K562 (cell line): ENCODE measurements at places on chromosomes 11 and 22. TPM values are rescaled to one million over a fixed set of nuclear protein-coding genes. Genes with fewer than 3 reads are reported as not detected.

GRCh38 chr11:61120099-61120705, 17.9 kb downstream of the CD5 start:
- no peak for DNase-seq
- peaks cover 11% of the 10 kb centered on the region; the same call in 2 of the 3 replicates for H3K4me1 ChIP-seq
- H3K27ac ChIP-seq, result no peak overlapping the region
- H3K36me3 ChIP-seq, result no peaks in the 10 kb centered on the region
- no peak overlapping the region for H3K4me3 ChIP-seq

- no peak overlapping the region for H3K27ac ChIP-seq
- no peaks in the 10 kb centered on the region for H3K4me1 ChIP-seq
- DNase-seq, result no peak
- no peaks in the 10 kb centered on the region for H3K36me3 ChIP-seq
- H3K27me3 ChIP-seq, result no peaks in the 10 kb centered on the region
Observed at GRCh38 chr11:133797554-133797953, 47.8 kb downstream of the SPATA19 start.

DNA sequence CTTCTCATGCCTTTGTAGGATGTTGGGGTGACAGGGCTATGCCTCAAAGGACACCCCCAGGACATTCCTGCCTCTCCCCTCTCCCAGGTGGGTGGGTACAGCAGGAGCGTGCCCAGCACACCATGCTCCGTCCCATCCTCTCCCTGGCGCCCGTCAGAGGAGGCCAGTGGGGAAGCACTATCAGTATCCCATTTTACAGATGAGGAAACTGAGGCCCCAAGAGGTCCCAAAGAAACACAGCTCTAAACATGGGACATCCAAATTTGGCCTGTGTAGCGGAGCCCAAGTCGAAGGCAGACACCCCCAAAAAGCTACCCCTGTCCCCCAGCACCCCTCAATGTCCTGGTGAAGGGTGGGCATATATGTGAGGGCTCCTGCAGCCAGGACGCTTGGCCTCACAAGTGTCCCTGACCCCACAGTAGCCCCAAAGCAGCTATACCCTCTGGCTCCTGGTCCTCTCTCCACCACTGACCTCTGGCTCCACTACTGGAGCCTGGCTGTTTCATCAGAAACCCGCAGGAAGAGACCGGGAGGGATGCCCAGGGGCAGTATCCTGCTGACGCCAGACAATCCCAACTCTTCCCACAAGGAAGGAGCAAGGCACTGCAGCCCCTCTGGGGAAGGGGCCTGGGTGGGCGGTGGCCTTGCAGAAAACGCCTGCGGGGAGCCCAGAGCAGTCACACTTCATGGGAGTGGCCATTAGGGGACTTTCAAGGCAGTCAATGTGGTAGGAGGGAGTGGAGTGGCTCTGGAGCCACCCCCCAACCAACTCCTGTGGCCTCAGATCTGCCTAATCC, 5.4 kb downstream of the FADS3 start:
- no peak overlapping the region for H3K27ac ChIP-seq
- no peak for DNase-seq
- H3K27me3 ChIP-seq, result no peaks in the 10 kb centered on the region
- peaks cover 33% of the 10 kb centered on the region for H3K4me1 ChIP-seq

OPCML gene
- not detected in 2 replicates for total RNA-seq

LMNTD2 gene
- 3.5 and 3.9 TPM in 2 replicates for total RNA-seq

DNA sequence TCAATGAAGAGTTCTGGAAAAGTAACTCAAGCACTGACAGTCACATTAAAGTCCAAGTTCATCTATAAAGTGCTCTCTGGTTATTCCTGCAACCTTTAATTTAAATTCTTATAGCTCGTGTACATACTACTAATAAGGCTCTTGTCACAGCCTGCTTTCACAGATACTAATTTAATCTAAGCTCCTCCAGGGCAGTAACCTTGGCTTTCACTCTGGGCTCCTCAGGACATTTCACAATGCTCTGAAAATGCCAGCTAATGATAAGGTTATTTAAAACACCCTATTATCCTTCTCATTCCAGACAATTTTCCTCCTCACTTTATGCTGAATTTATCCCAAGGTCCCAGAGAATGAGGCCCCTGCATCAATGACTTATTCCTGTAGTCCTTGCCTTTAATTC, 242.7 kb upstream of the CCDC90B start:
- no peak for DNase-seq
- no peaks in the 10 kb centered on the region for H3K36me3 ChIP-seq
- no peaks in the 10 kb centered on the region for H3K27me3 ChIP-seq
- H3K27ac ChIP-seq, result no peak overlapping the region

CYB5R2 gene
- 8.8 and 11.0 TPM in 2 replicates for total RNA-seq

GRCh38 chr11:34641456-34641855, 20.6 kb downstream of the EHF start:
- H3K36me3 ChIP-seq, result no peaks in the 10 kb centered on the region
- peaks cover 5% of the 10 kb centered on the region; the same call in 1 of the 2 replicates for H3K4me1 ChIP-seq
- H3K27me3 ChIP-seq, result no peaks in the 10 kb centered on the region
- no peak for DNase-seq
- no peak overlapping the region for H3K27ac ChIP-seq
- no peak overlapping the region for H3K4me3 ChIP-seq

DNA sequence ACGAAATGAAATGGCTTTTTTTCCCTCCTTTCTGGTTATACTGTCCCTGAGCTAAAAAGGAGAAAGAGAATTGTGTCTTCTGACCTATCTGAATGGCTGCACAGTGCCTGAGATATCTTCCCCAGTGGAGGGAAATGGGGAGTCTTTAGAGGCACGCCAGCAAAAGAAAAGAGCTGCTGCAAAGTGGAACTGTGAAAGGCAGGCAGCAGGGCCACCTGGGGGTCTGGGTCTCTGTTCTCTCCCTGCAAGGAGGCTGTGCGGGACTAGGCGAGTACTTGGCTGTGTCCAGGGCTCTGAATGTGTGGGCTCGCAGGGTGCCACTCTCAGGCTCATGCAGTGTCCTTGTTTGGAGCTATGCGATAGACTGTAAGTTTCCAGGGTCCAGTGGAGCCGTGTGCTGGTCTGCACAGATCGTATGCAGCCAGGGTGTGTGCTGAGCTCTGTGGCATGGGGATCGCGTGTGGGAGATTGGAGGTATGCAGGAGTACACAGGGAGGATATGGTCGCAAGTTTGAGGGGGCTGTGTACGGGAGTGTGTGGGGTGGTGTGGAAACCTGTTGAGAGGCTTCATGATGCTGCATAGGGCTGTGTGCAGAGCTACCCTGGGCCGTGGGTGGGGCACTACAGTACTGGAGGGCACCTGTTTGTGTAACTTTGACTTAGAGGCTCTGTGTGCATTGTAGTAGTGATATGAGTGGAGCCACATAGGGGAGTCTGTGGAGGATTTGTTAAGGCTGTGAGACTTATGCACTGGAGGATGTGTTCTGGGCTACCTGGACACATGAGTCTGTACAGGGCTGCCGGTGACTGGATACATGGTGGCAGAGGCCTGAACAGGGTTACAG, 70.1 kb upstream of the OLFML1 start:
- H3K4me3 ChIP-seq, result no peak overlapping the region
- no peaks in the 10 kb centered on the region for H3K36me3 ChIP-seq
- H3K27me3 ChIP-seq, result no peaks in the 10 kb centered on the region
- no peak overlapping the region for H3K27ac ChIP-seq

DNA sequence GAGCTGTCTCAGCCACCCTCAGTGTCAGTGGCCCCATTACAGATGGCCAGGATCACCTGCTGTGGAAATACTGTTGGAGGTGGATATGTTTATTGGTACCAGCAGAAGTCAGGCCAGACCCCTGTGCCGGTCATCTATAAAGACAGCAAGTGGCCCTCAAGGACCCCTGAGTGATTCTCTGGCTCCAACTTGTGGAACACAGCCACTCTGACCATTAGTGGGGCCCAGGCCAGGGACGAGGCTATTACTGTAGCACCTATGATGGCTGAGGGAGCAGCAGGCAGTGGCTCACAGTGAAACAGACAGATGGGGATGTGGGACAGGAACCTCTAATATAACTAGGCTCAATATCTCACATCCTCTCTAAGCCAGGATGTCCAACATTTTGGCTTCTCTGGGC, 25.5 kb upstream of the GGTLC2 start:
- H3K27ac ChIP-seq, result no peak overlapping the region
- H3K4me1 ChIP-seq, result no peaks in the 10 kb centered on the region
- no peak for DNase-seq
- no peaks in the 10 kb centered on the region for H3K36me3 ChIP-seq
- H3K4me3 ChIP-seq, result no peak overlapping the region

DNA sequence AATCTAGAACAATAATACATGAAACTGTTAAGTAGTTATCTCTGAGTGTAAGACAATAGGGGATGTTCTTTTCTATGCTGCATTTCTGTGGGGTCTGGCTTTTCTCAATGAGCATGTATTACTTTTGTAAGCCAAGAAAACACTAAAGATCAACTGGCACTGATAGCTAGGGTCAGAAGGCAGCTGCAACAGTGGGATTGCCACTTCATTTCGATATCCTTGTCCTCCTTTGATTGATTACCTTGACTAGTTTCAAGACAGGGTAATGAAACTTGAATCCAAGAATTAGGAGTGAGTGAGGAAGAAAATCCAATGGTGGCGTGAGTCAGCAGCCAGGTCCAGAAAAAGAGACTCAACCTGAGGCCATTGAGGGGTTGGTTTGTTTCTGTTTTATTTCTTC, 46.5 kb downstream of the FEZ1 start:
- DNase-seq, result no peak
- peaks cover 22% of the 10 kb centered on the region for H3K4me1 ChIP-seq

OR51D1 gene
- total RNA-seq, result not detected in 2 replicates

CHRDL2 gene
- 0.20 TPM in 1 of 2 replicates, not detected in the other for total RNA-seq

- no peak overlapping the region for H3K4me3 ChIP-seq
- no peak overlapping the region for H3K27ac ChIP-seq
- H3K36me3 ChIP-seq, result peaks cover 75% of the 10 kb centered on the region
- no peaks in the 10 kb centered on the region for H3K4me1 ChIP-seq
Observed at GRCh38 chr22:19040888-19041703, 81.1 kb downstream of the DGCR2 start.

GRCh38 chr22:41501209-41501608, 32.3 kb downstream of the ACO2 start:
- peaks cover 61% of the 10 kb centered on the region; the same call in 2 of the 3 replicates for H3K36me3 ChIP-seq
- H3K4me3 ChIP-seq, result no peak overlapping the region
- DNase-seq, result no peak
- H3K4me1 ChIP-seq, result no peaks in the 10 kb centered on the region; the same call in 1 of the 2 replicates
- no peak overlapping the region for H3K27ac ChIP-seq

GAL gene
- 119 and 130 TPM in 2 replicates for total RNA-seq

GRCh38 chr11:61954851-61955421, 4.8 kb downstream of the BEST1 start:
- H3K27ac ChIP-seq, result no peak overlapping the region; the same call in 2 of the 3 replicates
- H3K36me3 ChIP-seq, result no peaks in the 10 kb centered on the region
- no peaks in the 10 kb centered on the region for H3K27me3 ChIP-seq
- H3K4me1 ChIP-seq, result peaks cover 35% of the 10 kb centered on the region
- no peak for DNase-seq

DBX1 gene
- total RNA-seq, result not detected in 2 replicates

DNA sequence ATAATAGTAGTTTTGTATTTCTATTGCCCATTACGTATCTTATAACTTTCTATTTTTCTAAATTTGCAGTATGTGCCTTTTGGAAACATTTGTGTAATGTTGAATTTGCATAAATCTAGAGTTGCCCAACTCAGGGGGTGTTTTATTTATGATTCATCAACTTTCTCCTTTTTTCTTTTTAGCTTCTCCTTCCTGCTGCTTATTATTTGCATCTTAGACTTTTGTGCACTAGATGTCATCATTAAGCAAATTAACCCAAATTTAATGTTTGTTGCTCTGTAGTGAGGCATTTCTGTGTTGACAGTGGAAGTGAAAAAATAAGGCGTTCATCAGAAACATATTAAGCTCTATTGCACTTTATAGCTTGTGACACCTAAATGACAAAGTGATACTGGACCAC, 56.2 kb upstream of the ZBED5 start:
- no peaks in the 10 kb centered on the region for H3K36me3 ChIP-seq
- no peak overlapping the region for H3K27ac ChIP-seq
- no peaks in the 10 kb centered on the region for H3K27me3 ChIP-seq

DNA sequence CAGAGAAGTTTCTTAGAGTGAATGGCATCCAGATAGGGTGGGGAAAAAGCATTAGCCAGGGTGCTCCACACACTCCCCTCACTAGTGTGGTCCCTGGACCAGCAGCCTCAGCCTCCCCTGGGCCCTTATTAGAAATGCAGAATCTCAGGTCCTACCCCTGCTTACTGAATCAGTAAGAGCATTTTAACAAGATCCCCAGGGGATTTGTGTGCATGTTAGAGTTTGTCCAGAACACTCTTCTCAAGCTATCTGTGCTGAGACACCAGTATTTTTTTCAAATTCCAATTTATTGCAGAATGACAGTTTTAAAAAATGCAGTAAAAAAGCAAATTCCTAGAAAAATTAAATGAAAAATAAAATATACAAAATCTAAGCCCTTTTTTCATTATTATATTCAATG, 123.1 kb downstream of the MIAT start:
- H3K36me3 ChIP-seq, result no peaks in the 10 kb centered on the region
- H3K4me3 ChIP-seq, result no peak overlapping the region
- H3K27me3 ChIP-seq, result no peaks in the 10 kb centered on the region
- no peak overlapping the region for H3K27ac ChIP-seq

HTR3A gene
- not detected in 2 replicates for total RNA-seq

- H3K27ac ChIP-seq, result no peak overlapping the region
- DNase-seq, result no peak
- peaks cover 25% of the 10 kb centered on the region for H3K27me3 ChIP-seq
- H3K36me3 ChIP-seq, result no peaks in the 10 kb centered on the region
- no peak overlapping the region for H3K4me3 ChIP-seq
Observed at GRCh38 chr11:7253800-7254199, 2.1 kb downstream of the SYT9 start.

SLC35F2 gene
- total RNA-seq, result 53.3 and 53.4 TPM in 2 replicates

- H3K4me3 ChIP-seq, result no peak overlapping the region
- H3K4me1 ChIP-seq, result no peaks in the 10 kb centered on the region
- DNase-seq, result no peak
- H3K27me3 ChIP-seq, result no peaks in the 10 kb centered on the region; the same call in 1 of the 2 replicates
Observed at GRCh38 chr22:34972191-34972897, 93.6 kb upstream of the ISX start.

SNX32 gene
- not detected in 2 replicates for total RNA-seq

KRTAP5-8 gene
- not detected in 2 replicates for total RNA-seq

NPAS4 gene
- not detected in 2 replicates for total RNA-seq

- H3K4me3 ChIP-seq, result no peak overlapping the region
- no peaks in the 10 kb centered on the region for H3K4me1 ChIP-seq
- H3K27me3 ChIP-seq, result no peaks in the 10 kb centered on the region
- no peak overlapping the region for H3K27ac ChIP-seq
Observed at GRCh38 chr11:57972013-57972367, 51.7 kb upstream of the OR9Q1 start.

DNA sequence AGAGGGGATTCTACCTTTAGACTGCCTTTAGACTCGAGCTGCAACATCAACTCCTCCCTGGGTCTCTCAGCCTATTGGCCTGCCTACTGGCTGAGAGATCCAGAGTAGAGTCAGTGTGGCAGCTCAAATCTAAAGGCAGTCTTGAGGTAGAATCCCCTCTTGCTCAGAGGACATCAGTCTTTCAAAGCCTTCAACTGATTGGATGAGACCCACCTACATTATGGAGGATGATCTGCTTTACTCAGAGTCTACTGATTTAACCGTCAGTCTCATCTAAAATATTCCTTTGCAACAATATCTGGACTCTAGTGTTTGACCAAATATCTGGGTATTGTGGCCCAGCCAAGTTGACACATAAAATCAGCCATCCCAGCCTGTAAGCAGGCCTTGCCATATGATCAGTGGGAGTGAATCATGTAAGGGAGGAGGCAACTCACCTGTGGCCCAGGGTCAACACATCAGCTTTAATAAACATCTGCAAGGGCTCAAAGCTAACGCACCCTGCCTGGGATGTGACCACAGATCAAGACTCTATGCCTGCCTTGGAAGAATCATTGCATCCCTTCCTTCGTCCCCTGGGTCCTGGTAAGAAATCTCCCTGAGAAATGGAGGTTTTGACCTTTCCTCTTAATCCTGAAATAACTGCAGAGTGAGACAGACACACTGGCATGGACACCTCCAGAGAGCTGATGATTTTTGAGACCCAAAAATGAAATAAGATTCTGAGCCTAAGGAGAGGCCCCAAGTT, 198.0 kb downstream of the DBX1 start:
- H3K27me3 ChIP-seq, result no peaks in the 10 kb centered on the region
- no peaks in the 10 kb centered on the region for H3K36me3 ChIP-seq
- no peak overlapping the region for H3K4me3 ChIP-seq
- no peak for DNase-seq
- no peaks in the 10 kb centered on the region for H3K4me1 ChIP-seq
